ENCODE measurements at places on chromosomes 3 and 15. TPM values are rescaled to one million over a fixed set of nuclear protein-coding genes. Genes with fewer than 3 reads are reported as not detected.

GRCh38 chr3:30198162-30198561, 408.2 kb upstream of the TGFBR2 start:
- DNase-seq = no peak

DNA sequence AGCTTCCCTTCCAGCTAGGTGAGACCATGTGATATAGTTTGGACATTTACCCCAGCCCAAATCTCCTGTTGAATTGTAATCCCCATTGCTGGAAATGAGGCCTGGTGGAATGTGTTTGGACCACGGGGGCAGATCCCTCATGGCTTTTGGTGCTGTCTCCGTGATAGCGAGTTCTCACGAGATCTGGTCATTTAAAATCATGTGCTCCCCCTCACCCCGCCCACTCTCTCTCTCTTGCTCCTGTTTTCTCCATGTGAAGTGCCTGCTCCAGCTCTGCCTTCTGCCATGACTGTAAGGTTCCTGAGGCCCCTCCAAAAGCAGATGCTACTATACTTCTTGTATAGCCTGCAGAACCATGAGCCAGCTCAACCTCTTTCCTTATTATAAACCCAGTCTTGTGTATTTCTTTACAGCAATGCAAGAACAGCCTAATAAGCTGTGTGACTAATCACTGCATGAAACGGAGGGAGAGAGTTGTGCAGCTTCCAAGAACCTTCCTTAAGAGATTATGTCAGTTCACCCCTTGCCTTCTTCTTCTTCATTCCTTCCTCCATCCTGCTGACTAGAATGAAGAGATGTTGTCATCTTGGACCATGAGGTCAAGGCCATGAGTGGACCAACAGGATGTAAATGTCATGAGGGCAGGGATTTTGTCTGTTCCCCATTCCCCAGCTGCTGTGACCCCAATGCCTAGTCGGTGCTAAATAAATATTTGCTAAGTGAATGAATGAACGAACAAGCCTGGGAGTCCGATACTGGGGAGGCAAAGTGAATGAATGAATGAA, 91.0 kb downstream of the CPN2 start:
- DNase-seq = no peak

GRCh38 chr3:149145974-149146373, 16.5 kb downstream of the HPS3 start:
- no peak for DNase-seq

DNA sequence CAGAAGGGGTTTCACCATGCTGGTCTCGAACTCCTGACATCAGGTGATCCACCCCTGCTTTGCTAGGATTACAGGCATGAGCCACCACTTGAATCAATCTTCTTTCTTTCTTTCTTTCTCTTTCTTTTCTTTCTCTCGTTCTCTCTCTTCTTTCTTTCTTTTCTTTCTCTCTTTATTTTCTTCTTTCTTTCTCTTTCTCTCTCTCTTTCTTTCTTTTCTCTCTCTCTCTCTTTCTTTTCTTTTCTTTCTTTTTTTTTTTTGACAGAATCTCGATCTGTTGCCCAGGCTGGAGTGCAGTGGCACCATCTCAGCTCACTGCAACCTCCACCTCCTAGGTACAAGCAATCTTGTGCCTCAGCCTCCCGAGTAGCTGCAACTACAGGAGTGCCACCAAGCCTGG, 37.9 kb upstream of the PIK3CB start:
- DNase-seq = no peak

Gene CDHR4
- not detected for polyA plus RNA-seq

DNA sequence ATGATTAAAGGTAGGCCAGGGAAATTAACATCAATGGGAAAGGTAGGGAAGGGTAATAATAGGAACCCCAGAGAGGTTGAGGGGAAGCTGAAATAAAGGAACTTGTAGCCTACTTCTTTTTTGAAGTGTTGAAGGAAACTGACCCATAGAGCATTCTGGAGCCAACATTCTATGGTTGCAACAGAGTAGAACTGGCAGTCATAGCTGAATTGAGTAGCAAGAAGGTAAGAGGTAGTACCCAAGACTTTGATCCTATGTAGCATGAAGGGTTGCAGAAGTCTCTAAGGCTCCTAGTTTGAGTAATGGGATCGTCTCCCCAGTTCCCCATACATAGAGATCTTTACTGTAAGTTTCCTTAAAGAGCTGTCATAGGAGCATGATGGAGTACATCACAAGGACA, 7.4 kb upstream of the ZNF774 start:
- no peak for DNase-seq

GRCh38 chr3:69081583-69082262, 1.6 kb upstream of the UBA3 start:
- DNase-seq = peak; percentile 86

DNA sequence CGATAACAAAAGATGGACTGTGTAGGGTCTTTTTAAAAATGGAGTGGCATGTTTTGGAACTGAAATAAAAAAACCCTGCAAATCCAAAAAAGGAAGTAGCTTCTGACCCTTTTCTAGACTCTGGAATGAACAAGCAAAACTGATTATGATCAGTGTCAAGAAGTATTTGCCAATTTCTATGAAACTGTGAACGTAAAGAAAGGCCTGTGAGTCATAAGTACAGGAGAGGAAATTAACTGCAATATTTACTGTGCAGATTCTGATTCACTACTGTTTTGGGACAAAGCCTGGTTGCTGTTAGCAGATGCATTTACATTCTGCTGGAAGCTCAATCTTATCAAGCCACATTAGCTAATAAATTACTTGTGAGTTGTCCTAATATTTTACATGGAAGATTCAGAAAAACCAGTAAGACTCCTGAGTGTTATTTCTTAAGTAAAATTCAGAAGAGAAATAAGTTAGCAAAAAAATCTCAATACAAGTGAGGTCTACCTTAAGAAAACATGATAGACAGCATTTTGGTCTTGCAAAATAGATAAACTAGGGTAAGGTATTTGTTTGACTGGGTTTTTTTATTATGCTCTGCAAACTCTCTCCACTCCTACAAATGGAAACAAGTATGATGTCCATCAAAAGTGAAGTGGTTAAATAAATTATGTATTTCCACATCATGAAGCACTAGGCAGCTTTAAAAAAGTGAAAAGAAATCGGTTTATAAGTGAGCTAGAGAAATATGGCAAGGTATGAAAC, 90.2 kb upstream of the LMOD3 start:
- DNase-seq = peak; percentile 43

DNA sequence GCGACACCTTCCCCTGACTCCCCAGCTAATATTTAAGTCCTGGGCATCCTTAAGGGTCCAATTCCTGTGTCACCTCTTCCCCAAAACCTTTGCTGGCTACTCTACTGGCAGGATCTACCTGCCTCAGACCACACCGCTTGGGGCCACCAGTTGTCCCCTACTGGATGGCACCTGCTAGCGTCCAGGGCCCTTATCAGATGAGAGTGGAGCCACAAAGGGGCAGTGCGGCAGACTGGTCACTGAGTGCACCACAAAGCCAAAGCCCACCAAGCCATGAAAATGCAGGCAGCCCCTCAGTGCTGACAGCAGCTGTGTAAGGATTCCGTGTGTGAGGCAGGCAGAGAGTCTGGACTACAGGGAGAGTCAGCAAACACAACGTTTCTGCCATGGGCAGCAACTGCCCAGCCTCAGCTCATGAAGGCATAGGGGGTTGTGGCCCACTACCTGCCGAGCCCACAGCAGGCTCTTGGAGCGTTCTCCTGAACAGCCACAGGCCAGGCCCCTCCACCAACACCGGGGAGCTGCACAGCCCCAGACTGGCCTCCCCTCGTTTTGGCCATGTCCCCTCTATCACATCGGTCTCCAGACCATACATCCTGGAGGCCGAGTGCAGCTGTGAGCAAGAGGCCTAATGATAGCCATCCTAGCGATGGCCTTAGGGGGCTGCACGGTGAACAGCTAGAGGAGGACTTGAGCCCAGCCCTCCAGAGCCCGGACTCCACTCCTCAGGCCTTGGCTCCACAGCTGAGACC, 32.3 kb downstream of the ALDH1L1 start:
- DNase-seq = no peak

GRCh38 chr15:74983725-74984231, 11.6 kb upstream of the SCAMP5 start:
- DNase-seq = no peak

All from small intestine (tissue), 16 donors.